Cerebellar cortex (tissue), 1 donor: ENCODE measurements at places on chromosomes 3 and 15.

DNA sequence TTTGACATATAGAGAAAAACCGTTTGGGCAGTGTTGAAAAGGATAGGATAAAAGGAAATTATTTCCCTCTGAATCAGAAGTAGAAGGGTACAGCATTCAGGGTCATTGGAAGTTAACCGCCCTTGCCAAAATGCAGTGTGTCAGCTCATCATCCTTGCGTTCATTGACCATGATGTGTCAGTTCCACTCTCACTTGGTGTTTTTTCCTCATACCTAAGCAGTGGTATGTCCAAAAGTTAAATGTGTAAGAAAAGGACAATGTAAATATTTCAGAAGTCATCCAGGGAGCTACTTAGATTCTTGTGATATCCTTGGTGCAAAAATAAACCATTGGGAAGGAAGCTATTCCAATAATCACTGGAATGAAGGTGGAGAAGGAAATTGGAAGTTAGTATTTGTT, 50.7 kb downstream of the MAP6D1 start:
- no peak for DNase-seq

- peak; percentile 32 for DNase-seq
Measured at GRCh38 chr3:189041482-189042090, 130.2 kb upstream of the TPRG1 start.

DNA sequence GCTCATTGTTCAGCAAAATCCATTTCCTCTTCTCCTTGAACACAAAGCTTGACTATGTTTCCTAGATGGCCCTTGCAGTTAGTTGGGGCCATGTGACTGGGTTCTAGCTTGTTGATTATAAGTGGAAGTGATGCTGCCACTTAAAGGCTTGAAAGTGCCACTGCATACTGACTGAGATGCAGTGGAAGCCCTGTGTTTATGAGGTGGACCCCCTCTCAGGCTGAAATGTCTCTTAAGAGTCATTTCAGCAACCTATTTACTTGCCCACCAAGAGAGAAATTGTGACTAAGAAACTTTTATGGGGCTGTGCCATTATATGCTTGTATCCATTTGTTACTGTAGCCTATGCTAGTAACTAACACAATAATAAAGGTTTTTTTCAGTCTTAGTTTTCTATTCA, 8.4 kb upstream of the ANP32A start:
- DNase-seq, result peak; percentile 60

- DNase-seq, result peak; percentile 13
Measured at GRCh38 chr3:151327571-151328198, 1.7 kb downstream of the P2RY13 start.

- DNase-seq, result no peak
Measured at GRCh38 chr3:31767920-31768319, 213.1 kb downstream of the OSBPL10 start.

DNA sequence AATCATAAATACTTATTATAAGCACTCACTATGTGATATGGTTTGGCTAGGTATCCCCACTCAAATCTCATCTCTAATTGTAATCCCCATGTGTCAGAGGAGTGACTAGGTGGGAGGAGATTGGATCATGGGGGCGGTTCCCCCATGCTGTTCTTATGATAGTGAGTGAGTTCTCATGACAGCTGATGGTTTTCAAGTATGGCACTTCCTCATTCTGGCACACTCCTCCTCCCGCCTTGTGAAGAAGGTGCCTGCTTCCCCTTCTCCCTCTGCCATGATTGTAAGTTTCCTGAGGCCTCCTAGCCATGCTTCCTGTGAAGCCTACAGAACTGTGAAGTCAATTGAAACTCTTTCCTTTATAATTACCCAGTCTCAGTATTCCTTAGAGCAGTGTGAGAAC, 53.3 kb upstream of the CHMP2B start:
- no peak for DNase-seq

DNA sequence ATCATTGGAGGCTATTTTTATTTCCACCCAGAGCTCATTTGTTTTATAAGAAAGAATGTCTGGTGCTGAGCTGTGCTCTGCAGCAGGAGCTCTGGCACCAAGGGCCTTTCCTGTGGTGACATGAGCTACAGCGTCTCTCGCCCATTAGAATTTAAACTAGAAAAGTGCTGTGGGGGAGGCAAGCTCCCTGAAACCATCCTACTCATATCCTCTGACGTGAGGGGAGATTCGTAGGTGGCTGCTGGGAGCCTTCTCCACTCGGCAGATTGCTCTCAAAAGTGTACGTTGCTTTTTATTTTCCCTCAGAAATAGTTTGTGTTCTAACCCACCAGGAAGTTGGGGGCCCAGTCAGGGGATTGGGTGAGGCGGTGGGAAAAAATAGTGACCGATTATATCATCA, 76.3 kb upstream of the ARHGEF3 start:
- DNase-seq, result no peak

DNA sequence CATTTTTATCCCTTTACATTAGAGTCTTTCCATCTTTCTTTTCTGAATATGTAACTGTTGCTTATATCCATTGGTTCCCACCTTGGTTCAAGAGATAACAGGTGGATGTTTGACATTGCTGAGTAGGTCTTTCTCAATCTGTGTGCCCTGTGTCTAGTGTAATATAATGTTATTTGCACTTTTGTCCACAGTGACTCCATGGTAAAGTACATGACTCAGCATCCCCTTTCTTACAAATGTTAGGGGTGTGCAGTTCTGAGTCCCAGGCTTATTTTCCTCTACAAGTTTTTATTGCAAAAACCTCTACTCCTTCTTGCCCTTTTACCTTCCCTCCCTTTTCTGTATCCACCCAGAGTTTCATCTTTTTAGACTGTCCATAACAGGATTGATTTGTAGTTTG, 116.5 kb downstream of the RSRC1 start:
- no peak for DNase-seq

GRCh38 chr15:73515527-73515926, 72.6 kb downstream of the REC114 start:
- DNase-seq, result no peak

DNA sequence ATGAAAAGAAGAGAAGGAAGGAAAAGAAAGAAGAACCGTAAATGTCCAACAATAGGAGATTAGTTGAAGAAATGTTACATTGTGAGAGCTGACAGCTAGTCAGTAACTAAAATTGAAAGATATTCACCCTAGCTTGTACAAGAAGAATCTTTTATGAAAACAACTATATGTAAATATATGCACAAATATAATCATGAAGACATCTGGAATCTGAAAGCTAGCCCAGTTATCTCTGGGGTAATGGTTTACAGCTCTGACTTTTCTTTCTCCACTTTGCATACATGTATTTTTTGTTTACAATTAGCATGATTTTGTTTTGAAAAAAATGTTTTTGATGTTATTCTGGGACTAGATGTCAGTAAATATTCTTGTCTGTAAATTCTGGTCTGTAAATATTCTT, 37.1 kb upstream of the ADAMTSL3 start:
- no peak for DNase-seq

- DNase-seq, result no peak
Measured at GRCh38 chr15:90402767-90403166, 14.7 kb downstream of the IQGAP1 start.

GRCh38 chr3:159187706-159188105, 385.9 kb downstream of the MFSD1 start:
- DNase-seq, result no peak

- peak; percentile 17 for DNase-seq
Measured at GRCh38 chr3:182238126-182238525, 526.4 kb downstream of the SOX2 start.

GRCh38 chr3:172257648-172258400, 190.4 kb downstream of the GHSR start:
- DNase-seq, result no peak

DNA sequence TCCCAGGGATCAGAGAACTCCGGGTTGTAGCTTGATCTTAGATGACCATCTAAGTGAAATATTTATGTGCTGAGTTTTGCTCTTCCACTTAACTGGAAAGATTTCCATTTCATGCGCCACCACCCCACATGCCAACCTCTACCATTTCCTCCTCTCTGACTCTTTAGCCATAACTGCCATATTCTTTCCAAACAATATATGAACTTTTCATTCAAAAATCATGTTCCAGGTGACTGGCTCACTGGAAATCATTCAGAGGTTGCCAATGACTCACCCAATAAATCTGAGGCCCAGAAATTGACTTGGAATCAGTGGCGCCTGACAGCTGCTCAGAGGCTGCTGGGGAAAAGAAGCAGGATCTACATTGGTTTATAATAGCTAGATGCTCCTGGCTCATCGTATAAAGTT, 31.6 kb upstream of the FAM174B start:
- DNase-seq, result no peak

DNA sequence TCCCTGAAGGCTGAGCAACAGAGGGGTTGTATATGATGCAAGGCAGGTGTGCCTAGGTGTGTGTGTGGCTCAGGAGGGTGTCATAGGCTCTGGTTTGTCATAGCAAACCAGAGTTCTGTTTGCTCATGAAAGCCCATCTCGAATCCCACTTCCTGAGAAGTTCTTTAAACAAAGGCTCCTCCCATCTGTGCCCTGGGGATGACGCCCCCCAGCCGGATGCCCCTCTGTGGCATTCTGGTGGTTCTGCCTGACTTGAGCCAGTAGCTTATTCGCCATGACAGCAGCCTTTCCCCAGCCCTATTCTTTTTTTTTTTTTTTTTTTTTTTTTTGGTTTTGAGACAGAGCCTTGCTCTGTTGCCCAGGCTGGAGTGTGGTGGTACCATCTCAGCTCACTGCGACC, 45.4 kb downstream of the PDIA5 start:
- DNase-seq, result no peak

DNA sequence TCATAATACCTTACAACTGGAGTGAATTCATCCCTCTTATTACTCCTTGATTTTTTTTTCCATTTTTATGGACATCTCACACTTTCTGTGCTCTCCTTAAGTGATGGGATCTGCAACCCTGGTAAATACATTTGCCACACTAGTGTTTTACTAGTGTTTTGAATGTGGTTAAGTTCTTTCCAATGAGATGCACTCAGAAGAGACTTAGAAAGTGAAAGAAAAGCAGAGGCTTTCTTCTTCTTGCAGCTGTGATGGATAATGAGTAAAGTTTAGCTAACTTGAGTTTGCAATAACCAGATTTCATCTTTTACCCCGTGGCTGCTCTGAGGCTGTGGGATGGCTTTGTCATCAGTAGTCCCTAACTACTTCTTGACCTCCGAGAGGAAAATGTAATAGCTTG, 1248.4 kb downstream of the NSUN3 start:
- no peak for DNase-seq

DNA sequence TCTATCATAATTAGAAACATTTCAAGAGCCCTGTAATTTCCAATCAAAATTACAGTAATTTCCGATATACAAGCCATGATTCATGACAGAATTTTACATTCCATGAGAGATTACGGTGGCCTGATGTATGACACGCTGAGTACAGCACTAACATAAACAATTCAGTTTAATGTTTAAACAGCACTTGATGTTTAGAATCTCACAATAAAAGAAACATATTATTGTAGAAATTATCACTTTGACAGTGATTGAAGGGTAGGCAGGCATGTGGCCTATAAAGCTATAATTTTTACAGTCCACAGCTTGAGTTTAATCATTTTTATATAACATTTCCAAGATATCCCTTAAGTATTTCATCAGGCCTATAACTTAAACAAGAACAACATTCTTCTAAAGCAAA, 48.5 kb downstream of the SATB1 start:
- DNase-seq, result no peak

- no peak for DNase-seq
Measured at GRCh38 chr3:51966486-51966885, 768 bp downstream of the PCBP4 start.

DNA sequence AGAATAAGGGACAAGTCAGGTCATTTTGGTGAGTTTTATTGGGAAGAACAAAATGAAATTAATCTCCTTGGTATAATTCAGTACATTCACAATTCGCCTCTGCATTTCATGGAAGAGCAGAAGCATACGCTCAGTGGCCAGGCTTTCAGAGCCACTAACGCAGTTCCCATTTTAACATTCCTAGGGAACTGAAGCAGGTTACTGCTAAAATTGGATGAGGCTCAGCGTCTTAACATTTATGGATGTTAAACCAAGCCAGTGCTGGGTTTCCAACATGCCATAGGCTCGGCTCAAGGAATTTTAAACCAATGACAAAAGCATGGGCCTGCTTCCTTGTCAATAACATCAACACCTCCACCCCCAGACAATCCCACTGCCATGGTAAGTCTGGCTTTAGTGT, 172.7 kb upstream of the PRICKLE2 start:
- no peak for DNase-seq

DNA sequence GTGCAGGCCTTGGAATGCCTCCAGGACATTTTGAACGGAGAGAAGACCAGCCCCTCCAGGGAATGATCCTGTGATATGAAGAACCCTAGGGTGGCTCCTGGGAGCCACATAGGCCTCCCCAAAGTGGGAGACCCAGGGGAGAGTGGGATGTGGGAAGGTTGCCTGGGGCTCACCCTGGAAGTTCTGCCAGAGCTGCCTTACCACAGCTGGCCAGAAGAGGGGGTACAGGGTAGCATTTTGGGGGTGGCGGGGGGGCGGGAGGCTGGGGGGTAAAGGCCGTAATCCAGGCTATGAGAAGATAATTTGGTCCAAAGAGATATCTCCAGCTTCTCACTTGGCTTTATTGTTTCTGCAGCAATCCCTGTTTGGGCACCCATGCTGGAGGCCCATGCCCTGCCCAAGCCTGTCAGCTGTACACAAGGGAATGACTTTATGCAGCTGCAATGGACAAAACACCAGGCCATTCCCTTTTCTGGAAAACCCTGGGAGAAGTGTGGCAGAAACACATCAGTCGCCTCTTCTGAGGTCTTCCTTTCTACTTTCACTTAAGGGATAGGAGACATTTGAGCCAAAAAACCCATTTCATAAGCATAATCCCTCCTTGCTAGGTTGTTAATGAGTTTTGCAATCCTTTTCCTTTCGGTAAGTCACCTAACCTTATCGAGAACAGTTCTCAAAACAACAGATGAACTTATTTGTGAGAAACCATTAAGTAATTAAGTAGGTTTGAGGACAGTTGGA, 11.0 kb upstream of the MUSTN1 start:
- DNase-seq, result no peak

- DNase-seq, result no peak
Measured at GRCh38 chr3:39187372-39188155, 4.8 kb downstream of the XIRP1 start.

DNA sequence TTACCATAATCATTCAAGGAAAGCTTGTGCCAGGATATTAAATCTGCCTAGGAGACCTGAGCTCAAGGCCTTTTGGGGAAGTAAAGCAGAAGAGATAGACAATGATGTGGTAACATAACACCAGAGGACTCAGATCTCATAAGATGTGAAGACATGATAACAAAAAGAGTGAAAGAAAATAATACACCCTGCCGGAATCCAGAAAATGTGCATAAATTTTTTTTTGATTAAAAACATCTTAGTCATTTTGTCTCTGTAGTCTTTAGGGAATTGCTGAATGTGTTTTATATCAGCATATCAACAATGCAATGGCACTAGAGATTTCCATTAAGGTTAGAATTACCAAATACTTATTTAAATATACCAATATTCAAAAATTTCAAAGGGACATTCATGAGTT, 326.8 kb upstream of the ROBO1 start:
- no peak for DNase-seq

- DNase-seq, result peak; percentile 58
Measured at GRCh38 chr3:107846279-107846852, 244.5 kb downstream of the CD47 start.

DNA sequence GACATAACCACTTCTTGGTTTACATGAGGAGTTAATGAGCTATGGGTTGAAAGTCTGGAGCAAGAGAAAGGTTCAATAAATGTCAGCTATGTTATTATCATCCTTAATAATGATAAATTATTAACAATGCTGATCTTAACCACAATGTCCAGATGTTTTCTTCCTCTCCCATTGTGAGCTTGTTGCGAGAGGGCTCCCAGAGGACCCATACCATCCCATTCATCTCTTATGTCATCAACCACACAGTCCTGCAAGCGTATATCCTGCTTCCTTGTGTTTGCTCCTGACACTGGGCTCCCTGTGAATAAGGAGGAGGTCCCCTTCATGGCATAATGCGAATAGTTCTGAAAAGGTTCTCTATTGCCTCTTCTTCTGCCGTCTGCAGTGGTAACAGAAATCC, 266.8 kb downstream of the TLE3 start:
- no peak for DNase-seq
